ENCODE measurements at places on chromosomes 2 and 18.

- no peak for DNase-seq
Observed at GRCh38 chr2:83368916-83369315, 1090.2 kb downstream of the SUCLG1 start.

GRCh38 chr2:233400341-233400740 lies 46.0 kb downstream of the DGKD start:
- no peak for DNase-seq

DNA sequence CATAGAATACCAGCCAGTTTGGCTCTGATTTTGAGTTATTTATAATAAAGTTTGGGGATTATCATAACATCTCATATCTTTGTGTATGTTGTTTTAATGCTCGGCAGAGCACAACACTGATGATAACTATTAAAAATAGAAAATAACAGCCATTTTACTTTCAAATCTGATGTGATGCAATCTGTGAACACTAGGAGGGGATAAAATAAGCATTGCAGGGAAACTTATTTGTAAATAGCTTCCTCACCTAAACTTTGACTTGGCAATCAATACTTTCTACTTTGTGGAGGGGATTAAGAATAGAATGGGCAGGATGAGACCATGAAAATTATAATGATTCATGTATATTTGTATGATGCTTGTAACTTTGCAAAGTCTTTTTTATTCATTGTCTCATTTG lies 54.4 kb downstream of the USP14 start:
- DNase-seq, result no peak

- no peak for DNase-seq
Observed at GRCh38 chr2:54723996-54724559, 616 bp downstream of the EML6 start.

GRCh38 chr2:17798338-17798737 lies 17.9 kb upstream of the MSGN1 start:
- DNase-seq, result no peak

DNA sequence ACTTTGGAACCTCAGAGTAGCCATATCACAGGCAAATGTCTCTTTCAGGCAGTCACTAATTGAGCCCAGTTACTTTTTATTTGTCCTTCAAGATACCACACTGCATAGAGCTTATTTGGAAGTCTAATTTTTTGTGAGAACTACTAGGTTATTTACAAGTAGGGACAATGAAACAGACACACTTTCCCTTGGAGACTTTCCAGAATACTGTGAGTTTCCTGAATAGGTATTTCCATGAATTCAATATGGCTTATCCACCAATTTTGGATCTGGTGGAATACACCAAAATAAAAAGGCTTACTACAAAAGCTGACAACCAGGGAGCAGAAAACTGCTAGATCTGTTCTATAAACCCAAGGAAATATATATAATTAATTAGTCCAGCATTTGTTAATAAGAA lies 83.3 kb downstream of the NRXN1 start:
- no peak for DNase-seq

- no peak for DNase-seq
Observed at GRCh38 chr2:66414896-66415295, 20.0 kb upstream of the MEIS1 start.
